ENCODE measurements at places on chromosomes 11 and 22.

GRCh38 chr11:75631086-75631730 lies 37.6 kb downstream of the MAP6 start:
- DNase-seq = peak; percentile 23

DNA sequence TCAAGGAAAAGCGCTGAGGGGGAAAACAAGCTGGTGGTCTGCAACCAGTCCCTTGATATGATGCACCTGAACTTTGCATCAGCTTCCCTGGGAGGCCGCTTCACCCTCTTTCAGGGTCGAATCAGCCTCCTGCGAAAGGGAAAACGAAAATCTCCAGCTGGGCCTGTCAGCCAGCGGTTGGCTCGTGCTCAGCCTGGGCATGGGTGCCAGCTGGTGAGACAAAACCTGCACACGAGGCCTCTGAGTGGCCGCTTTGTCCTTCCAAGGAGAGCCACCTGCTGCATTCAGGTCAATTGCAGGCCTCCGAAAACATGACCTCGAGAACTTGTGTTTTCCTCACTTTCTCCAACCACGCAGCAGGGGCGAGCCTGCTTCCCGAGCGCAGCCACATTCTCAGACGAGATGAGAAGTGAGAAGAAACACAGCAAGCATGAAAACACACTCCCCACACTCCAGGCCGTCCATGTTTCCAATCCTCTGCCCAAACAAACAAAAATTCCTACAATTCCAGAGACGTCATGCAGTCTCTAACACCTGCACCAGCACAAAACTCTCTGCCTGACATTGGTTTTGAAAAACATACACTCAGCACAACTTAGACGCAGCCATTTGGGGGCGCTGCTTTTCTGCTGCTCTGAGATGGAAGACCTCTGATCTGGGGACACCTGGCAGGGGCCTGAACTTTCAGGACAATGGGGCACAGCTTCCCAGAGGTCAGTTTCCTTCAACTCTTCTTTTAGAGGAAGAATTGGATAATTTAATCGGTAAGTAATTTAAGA lies 77.1 kb downstream of the DHCR7 start:
- DNase-seq = no peak

- no peak for DNase-seq
Observed at GRCh38 chr22:38758276-38758945, 2.6 kb upstream of the SUN2 start.

- no peak for DNase-seq
Observed at GRCh38 chr11:131645237-131645636, 274.8 kb downstream of the NTM start.

GRCh38 chr11:93073026-93073425 lies 103.6 kb downstream of the MTNR1B start:
- DNase-seq = no peak

DNA sequence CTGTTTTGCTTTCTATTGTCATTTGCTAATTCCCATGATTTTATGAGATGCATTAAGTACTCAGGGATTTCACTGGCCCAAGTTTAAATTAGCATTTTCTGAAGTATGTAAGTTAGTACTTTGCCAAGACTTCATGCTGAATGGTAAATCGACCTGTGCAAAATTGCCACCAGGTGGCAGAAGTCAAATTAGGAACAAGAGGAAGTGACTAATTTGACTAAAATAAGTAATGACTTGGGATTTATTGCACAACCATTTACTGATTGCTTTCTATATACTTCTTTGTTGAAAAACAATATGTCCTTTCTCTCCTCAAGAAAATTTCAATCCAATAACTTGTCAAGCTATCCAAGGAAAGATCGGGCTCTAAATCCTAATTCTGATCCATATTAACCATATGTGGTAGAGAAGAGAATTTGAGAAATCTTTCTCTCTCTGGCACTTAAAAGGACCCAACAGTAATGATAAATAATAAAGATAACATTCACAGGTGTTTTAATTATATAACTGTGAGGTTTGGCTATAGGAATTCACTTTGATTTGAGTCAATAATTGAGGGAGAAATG lies 253.7 kb upstream of the CHORDC1 start:
- peak; percentile 12 for DNase-seq

GRCh38 chr22:50199829-50200460 lies 866 bp upstream of the SELENOO start:
- DNase-seq = peak; percentile 44

Measured in cardiac muscle cell (in vitro differentiated cells and primary cell).